Stimulated activated CD4-positive, alpha-beta T cell treated with anti-CD3 and anti-CD28 coated beads, Interleukin-4, amount 100 ng/mL, for 4 hours (primary cell): ENCODE measurements at places on chromosomes 5 and 9.

- DNase-seq, result no peak
Measured at GRCh38 chr5:60143942-60144549, 250.5 kb upstream of the PDE4D start.

GRCh38 chr5:40717281-40717680 is 37.6 kb downstream of the PTGER4 start:
- DNase-seq, result no peak

GRCh38 chr5:169013846-169014245 is 287.1 kb downstream of the SLIT3 start:
- DNase-seq, result no peak

GRCh38 chr5:76941442-76941841 is 11.4 kb upstream of the CRHBP start:
- no peak for DNase-seq

- no peak for DNase-seq
Measured at GRCh38 chr9:126378761-126379160, 52.1 kb downstream of the MVB12B start.

DNA sequence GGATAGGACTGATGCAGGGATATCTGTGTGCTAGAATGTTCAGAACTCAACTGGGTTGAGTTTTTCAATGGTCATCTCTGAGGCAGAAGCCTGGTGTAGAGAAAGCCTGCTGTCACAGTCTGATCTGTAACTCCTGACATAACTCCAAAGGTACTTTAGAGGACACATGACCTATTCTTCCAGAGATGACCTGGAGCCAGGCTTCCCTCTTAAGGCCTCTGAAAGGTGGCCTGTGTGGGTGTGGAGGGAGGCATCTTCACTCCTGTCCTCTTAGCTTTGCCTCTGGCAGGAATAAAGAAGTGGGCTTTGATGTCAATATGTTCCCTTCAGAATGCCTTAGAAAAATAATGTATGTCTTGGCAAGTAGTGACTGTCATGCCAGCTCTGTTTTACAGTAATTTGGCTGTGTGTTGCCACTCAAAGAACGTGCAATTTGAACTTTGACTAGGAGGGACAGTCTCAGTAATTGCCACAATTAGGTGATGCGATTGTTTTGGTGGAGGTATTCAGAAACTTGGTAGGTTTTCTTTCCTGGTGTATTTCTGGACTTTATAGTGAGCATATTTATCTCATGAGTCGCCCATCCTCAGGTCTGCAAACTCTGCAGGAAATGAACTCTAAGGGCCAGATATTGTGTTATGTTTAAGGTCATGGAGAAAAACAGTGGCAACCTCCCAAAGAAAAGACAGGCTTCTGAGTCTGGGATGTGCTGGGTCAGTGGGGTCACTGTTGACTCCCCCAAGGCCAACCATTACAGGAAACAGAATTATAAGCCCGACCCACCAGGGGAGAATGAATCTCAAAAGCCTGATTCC is 3.2 kb upstream of the C5orf63 start:
- DNase-seq, result no peak

GRCh38 chr5:180786531-180787398 is 15.8 kb downstream of the MGAT1 start:
- DNase-seq, result no peak

DNA sequence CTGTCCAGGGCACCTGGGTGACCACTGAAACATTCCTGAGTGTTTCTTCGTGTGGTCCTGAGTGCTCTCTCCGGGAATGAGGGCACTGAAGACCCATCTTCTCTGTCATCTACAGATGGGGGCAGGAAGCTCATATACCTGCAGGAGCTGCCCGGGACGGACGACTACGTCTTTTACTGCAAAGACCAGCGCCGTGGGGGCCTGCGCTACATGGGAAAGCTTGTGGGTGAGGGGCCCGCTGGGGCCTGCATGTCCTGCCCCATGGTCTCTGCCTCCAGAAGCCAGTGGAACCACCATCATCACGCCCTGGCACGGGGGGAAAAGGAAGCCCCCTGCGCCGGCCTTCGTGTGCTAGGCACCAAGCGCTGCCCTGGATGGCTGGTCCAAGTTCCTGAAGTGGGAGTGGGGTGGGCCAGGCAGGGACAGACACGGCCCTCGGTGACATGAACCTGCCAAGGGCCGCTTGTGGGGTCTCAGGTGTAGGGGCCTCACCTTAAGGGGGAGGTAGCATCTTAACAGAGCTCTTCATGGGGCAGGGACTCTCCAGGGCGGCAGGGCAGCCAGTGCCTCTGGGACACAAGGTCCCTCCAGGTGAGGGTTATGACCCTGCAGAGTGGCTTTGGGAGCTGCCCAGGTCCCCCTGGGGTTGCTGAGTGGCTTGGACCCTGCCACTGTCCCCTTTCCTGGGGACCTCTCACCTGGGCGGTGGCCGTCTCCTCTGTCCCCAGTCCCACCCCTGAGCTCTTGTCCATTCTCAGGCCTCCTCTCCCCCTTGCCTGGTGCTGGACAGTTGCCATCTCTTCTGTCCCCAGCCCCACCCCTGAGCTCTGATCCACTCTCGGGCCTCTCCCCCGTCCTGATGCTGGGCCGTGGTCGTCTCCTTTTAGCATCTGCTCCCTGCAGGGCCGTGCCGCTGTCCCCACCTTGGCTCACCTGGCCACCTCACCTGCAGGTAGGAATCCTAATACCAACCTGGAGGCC is 2.1 kb downstream of the OBP2A start:
- DNase-seq, result no peak

GRCh38 chr5:60018091-60018490 is 124.6 kb upstream of the PDE4D start:
- DNase-seq, result no peak

GRCh38 chr9:4095484-4095883 is 204.4 kb downstream of the GLIS3 start:
- DNase-seq, result no peak

- no peak for DNase-seq
Measured at GRCh38 chr9:85115473-85115872, 445.9 kb downstream of the NTRK2 start.

DNA sequence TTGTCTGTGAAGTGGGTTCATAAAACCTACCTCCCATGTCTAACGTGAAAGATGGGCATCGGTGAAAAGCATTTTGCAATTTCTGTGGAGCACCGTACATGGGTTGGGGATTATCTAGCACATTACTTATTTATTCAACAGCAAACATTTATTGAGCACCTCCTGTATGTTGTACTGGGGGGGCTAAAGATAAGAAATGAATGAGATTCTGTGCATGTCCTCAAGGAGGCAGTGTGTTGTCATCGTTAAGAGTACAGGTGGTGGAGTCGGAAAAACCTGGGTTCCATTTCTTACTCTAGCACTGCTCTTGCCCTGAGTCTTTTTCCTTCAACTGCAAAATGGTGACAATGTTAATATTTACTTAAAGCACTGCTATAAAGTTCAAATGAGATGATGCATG is 30.4 kb upstream of the DENND1A start:
- no peak for DNase-seq

- no peak for DNase-seq
Measured at GRCh38 chr5:56585461-56585860, 229.9 kb upstream of the MAP3K1 start.

GRCh38 chr9:133353548-133353947 is 2.7 kb downstream of the SURF1 start:
- DNase-seq, result no peak

DNA sequence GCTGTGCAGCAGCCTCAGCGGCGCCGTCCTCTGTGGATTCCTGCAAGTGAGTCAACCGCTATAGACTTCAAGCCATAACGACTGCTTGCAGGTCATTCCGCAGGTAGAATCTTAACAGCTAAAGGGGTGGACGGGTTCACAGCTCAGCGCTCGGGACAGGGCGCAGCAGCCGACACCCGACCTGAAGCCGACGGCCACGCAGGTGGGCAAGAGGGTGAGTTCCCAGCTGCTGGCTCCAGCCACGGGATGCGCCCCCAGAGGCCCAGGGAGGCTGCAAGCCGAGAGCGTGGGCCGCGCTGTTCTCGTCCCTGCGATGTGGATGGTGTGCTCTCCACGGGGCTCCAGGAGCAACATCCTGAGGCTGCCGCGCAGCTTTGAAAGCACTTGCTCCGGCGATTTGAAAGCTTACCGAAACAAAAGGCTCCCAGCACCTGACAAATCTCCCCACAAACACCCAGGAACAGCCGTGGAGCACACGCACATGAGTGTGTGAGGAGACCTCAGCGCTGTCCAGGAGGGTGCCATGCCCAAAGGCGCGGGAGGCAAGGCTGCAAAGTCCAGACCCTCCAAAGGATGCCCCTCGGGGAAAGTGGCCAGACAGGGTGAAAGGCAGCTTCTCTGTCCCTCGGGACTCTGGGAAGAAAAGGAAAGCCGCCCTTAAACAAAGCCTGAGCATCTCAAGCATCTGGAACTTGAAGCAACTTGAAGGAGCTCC is 48.7 kb downstream of the EXD3 start:
- no peak for DNase-seq

- peak; percentile 10 for DNase-seq
Measured at GRCh38 chr9:20209391-20210340, 412.6 kb downstream of the MLLT3 start.

DNA sequence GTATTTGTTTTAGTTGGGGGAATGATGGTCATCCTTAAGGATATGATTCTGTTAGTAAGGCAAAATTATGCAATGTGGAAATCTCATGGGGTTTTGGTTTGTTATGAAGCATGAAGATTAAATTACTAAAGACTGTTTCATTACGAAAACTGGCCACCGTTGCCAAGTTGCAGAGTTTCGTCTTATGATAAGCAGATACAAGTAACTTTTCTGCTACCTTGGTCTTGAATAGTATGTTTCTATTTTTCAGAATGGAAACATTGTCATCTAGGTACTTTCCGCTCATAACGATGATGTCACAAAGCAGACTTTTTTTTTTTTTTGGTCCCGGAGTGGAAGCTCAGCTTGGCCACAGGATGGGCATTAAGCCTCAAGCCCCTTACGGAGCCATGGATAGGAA is 4.2 kb downstream of the CCNI2 start:
- DNase-seq, result no peak

- no peak for DNase-seq
Measured at GRCh38 chr5:103305809-103306208, 47.2 kb downstream of the MACIR start.

- peak; percentile 31 for DNase-seq
Measured at GRCh38 chr5:170420806-170421412, 31.7 kb upstream of the KCNMB1 start.

DNA sequence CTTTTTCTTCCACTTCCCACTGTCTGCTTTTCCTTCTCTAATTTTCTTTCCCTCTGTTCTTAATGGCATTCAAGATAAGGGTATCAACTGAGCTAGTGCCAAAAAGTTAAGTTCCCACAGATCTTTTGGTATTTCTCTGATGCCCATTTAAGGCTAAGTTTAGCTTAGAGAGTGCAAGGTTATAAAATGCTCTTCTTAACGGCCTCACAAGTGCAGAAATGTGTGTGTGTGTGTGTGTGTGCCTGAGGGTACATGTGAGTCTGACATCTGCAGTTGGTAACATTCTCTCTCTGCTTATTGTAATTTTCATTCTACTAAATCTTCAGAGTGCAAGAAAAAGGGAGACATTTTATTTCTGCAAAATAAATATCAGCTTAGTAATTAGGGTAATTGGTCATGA is 24.2 kb downstream of the FBN2 start:
- no peak for DNase-seq

DNA sequence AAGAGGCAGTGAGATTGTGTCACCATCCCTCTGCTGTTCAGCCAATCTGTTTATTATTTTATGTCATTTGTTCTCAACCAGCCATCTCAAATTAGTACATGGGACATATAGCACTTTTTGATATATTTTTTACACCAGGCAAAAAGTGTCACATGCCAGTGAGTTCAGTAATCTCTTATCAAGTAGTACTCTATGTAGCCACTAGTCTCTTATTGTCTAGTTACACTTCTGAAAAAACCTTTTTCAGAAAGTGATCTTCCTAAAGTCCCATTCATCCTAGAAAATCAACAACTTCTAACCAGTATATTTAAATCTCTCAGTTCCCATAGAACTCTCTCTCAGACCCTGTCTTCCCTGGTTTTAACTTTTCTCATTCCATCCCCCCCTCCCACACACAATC is 321.6 kb downstream of the FBXL17 start:
- no peak for DNase-seq

DNA sequence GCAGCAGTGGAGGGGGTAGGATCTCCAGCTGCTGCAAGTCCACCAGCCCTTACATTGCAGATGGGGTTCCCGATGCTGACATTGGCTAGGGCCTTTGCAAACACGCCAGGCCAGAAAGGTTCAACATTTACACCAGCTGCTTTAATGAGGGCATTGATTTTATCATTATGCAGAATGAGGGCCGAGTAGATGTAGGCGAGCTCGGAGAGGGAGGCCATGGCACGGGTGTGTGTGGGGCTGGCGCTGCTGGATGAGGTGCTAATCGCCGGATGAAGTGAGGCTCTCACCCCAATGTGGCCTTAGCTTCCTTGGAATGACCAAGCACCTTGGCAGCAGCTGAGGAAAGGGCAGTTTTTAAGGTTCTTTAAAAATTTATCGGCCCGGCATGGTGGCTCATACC is 27.4 kb downstream of the PHAX start:
- DNase-seq, result no peak

- DNase-seq, result no peak
Measured at GRCh38 chr9:124012368-124013301, 1.1 kb downstream of the LHX2 start.

GRCh38 chr5:157562111-157562581 is 13.4 kb downstream of the ADAM19 start:
- DNase-seq, result no peak

DNA sequence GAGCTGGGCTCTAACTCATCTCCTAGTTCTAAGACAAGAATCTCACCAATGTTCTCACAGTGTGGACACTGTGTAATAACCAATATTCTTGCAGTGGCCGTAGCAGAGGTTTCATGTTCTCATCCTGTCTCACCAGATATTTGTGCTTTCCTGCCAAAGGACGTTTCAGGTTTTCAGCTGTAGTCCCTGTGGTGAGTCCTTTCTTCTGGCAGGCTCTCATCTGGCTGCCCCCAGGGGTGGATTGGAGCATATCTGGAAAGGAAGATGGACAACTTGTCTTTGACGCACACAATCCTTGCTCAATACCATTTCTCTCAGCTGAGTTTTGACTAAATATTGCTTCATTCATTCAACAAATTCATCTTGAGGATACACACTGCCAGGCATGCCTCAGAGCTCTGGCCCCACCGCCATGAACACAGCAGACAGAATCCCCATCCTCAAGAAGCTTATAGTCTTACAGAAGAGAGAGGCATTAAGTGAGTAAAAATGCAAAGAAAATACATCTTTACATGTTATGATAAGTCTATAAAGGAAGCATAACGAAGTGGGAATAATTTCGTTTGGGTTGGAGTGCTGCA is 33.8 kb upstream of the NEURL1B start:
- DNase-seq, result no peak

GRCh38 chr9:93317495-93318094 is 133.7 kb downstream of the WNK2 start:
- DNase-seq, result no peak

GRCh38 chr9:25742256-25742655 is 64.0 kb upstream of the TUSC1 start:
- no peak for DNase-seq

DNA sequence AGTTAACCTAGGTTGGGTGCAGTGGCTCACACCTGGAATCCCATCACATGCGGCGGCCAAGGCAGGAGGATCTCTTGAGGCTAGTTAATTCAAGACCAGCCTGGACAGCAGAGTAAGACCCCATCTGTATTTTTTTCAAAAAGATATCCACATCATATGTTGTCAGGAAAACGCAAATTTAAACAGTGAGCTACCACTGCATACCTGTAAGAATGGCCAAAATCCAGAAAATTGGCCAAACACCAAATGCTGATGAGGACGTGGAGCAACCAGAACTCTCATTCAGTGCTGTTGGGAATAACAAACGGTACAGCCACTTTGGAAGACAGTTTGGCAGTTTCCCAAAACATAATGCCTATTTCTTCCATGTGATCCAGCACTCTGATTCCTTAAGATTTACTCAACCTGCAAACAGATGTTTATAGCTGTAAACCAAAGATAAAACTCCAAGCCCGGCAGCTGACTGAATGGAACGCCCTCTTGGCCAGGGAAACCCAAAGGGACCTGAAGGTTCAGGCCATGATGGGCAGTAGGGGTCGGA is 12.4 kb downstream of the CEL start:
- no peak for DNase-seq
